ENCODE measurements at places on chromosomes 6 and 20.

DNA sequence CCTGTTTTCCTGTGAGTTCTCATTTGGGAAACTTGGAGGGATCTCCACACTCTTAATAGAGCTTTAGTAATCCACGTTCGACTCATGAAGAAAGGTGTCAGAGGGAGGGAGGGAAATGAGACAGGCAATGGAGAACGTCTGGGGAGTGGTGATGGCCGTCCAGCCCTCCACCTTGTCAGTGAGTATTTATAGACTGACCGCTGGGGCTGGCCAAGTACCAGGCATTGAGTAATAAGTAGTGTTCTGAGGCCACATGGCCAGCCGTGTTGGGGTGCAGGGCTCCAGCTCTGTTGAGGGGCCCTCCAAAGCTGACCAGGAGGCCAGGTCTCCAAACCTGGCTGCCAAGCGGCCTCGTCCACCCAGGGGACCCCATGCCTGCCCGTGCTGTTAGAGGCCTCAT, 11.3 kb upstream of the DSN1 start:
- no peak for DNase-seq

- no peak for DNase-seq
These were observed 163.2 kb upstream of the OLIG3 start for GRCh38 chr6:137657351-137657911.

DNA sequence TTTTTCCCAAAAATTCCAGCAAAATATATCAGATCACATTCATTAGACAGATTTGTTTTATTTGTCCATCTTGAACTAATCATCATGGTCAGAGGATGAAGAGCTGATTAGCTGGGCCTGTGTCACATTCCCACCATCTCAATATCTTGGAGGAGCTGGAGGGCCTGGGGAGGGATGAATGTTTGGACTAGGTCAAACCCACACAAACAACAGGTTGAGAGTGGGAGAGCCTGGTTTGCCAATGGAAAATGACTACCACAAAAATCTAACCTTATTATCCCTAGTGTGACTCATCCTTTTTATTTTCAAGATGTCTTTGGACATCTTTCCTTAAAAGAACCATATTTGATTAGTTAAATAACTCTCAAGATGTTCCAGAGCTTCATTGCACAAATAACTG, 242.4 kb downstream of the OGFRL1 start:
- no peak for DNase-seq

GRCh38 chr6:13649393-13649792, 34.3 kb downstream of the NOL7 start:
- no peak for DNase-seq

GRCh38 chr20:60209048-60209447, 250.8 kb downstream of the CDH26 start:
- no peak for DNase-seq

DNA sequence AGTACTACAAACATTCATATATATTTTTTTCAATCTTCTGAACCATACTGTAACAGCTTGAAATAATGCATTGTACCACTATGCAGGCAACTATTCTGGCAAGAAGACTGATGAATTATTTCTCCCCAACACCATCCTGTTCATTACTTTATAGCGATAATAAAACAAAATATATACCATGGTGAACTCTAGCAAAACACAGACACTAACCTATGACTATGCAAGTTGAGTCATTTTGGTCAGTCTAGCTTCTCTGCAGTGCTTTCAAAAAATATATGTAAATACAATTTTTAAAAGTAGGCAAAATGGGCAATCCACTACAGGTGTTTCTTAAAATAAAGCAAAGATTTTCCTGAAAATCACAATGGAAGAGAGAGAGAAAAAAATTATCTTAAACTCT, 20.3 kb downstream of the PHIP start:
- no peak for DNase-seq

DNA sequence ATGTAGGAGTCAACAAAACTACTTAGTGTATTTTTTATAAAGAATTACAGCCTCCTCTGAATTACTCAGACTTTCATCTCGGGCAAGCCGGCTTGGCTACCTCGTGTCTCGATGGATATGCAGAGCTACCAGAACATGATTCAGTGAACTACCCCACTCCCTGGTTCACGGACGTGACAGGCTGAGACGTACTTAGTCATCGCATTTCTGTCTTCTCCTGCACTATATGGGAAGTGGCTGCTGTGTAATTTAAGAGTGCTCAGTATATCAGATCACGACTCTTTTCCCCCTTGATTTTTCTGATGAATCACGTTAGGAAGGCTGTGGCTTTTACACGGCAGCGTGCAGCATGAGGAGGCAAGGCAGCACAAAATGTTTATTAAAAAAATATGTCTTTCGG, 302.7 kb upstream of the ZFP64 start:
- no peak for DNase-seq

DNA sequence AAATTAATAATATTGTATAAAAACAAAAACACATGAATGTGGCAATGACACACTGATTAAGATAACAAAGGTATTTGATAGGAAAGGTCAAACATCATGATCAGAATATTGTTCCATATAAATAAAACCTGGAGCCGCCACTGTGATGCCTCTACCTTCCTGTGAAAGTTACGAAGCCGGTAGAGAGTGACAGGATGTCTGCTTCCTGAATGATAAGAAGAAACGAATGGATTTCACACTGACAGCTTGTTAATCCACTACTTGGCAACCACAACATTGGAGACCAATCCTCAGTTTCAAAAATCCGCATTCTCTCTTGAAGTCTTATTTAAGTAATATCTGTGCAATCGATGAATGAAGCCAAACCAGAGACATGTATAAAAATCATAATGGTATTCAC, 315.1 kb downstream of the HDGFL1 start:
- DNase-seq: no peak

- no peak for DNase-seq
These were observed 75.2 kb downstream of the MAP3K5 start for GRCh38 chr6:136716917-136717715.

DNA sequence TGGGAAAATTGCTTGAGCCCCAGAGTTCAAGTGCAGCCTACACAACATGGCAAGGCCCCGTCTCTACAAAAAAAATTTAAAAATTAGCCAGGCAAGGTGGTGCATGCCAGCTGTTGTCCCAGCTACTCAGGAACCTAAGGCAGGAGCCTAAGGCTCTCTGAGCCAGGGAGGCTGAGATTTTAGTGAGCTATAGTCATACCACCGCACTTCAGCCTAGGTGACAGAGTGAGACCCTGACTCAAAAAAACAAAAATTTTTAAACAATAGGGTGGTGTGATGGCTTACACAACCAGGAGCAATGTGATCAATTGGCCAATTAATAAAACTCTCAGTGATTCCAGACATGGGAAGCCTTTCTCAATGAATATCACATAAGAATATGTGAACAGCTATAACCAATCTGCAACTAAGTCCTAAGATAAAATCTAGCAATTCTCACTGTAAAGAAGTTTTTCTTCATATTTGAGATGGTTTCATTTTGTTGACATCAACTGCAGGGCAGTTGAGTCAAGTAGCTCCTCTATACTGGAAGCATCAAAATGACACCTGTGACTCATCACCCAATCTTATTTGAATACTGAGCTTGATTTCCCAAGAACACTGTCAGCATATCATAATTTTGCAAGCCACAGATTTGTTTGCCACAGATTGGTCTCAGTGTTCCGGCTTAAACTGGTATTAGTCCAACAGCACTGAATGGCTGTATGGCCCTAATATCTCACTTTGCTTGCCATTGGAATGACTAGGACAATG, 169.0 kb upstream of the GJE1 start:
- no peak for DNase-seq

GRCh38 chr6:73857341-73857890, 161.4 kb downstream of the CD109 start:
- DNase-seq: no peak

DNA sequence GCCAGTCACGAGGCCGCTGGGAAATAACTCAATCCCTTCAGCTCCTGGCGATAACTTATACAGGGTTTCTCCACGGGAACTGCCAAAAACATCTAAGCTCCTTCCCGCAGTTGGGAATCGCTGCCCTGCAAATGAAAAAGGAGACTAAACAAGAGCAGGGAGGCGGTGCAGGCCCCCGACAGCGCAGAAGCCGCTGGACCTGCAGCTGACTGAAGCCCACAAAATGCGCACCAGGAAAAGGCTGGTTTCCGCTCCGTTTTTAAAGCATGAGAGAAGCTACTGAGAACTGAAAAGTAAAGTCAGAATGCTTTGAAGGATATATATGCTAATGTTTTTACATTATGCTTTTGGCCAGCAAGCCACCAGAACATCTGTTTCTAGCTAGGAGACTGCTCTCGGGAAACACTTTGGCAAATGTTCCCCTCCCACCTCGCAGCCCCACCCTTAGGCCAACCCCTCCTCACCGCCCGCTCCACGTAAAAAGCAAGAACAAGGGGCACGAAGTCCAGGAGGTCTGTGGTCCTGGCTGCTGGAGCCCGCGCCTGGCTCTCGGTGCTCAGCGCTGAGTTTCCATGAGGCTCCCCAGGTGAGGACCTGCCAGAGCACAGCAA, 90.5 kb downstream of the SOD2 start:
- no peak for DNase-seq

DNA sequence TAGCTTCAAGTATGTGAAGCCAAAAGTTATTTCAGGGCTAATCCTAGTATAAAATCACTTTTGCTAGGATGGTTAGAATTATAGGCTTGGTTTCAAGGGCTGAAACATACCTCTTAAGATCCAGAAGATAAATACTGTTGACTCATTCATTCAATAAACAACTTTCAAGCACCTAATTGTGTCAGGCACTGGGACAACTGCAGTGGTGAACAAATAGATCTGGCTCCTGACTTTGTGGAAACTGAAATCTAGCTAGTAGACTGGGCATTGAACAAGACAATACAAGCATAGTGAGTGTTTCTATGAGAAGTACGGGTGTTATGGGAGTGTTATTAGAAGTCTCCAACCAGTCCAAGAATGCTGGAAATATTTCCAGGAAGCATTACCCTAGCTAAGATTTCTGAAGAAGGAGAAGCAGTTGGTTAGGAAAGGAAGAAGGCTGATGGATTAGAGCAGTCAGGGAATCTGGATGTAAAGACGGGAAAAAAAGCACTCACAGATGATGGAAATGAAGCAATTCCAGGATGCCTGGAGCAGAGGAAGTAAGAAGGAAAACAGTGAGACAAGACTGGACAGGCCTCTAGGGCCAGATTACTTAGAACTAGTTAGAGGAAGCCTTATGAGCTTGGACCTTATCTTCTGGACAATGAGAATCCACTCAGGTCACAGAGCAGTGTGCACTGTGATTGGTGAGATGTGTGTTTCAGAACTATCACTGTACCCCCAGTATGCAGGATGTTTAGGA, 132.6 kb upstream of the RAB32 start:
- peak; percentile 1 for DNase-seq

DNA sequence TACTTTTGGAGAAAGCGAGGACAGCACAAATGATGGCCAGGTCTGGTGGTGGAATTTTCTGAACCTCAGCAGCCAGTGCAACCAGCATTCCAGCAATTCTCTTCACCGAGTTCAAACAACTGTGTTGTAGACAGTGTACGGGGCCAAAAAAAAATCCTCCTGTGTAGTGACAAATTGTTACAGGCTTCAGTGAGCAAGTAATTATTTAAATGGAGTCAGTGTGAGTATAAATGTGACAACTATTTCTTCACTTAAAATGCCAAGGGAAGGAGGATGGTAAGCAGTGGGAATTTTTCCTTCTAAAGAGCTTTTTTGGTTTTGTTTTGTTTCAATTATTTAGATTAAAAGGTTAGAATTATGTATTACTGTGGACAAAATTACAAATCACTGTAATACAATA, 154.1 kb downstream of the TMEM242 start:
- DNase-seq: no peak

- DNase-seq: no peak
These were observed 38.1 kb upstream of the TMEM181 start for GRCh38 chr6:158521759-158522158.

DNA sequence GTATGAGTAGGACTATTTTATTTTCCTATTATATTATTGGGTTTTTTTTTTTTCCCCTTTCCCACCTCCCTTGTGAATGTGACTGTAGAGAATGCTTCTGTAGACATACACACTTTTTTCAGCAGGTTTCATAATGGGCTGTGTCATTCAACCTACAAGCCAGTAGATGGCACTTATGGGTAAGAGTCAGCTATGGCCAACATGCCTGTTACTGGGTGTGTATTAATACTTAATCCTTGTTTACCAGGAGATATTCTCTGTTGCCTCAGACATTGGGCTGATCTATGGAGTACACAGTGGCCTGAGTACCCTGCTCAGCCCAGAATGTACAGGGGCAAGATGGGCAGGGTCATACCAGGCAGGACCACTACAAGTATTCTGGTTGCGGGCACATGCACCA, 382.5 kb downstream of the EPHA7 start:
- no peak for DNase-seq

DNA sequence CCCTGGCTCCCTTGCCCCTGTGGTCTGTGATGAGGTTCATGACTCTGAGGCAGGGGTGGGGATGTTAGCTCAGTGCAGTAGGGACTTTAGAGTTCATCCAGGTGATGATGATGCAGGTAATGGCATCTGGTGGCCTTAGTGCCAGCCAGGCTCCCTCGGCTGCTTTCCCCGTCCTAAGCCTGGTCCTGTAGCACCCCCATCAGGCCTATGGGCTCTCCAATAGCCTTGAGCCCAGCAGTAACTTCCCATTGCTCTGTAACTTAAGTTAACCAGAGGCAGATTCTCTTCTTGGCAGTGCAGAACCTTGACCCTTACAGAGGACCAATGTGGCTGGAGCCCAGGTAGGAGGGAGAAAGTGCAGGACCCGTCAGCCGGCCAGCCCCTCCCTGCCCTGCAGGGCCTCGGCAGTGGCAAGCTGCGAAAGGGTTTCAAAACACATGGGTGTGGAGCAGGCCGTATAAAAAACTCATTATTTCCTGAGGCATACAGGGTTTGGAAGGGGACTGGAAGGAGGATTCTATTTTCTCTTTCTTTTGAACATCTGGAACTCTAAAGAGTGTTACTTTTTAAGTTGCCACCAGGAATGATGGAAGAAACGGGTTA, 406.9 kb downstream of the CDH26 start:
- no peak for DNase-seq

GRCh38 chr6:41604006-41604405, 34.3 kb upstream of the MDFI start:
- no peak for DNase-seq

DNA sequence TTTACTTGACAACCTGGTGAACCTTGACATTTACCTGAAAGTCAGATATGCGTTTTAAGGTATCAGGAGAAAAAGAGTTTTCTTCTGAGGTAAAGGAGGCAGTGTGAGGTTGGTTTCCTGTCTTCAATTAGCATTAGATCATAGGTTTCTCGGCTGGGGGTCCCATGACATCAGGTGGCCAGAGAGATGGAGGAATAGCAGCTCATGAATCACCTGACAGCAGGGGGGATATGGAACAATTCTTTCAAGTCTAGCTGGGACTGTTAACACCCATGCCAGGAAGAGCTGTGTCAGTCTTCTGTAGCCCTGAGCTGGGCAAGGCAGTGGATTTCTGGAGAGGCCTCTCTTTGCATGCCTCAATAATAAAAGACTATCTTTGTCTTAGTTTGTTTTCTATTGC, 108.0 kb upstream of the TMEM170B start:
- no peak for DNase-seq

- no peak for DNase-seq
These were observed 106.9 kb downstream of the JPH2 start for GRCh38 chr20:44080064-44080463.

GRCh38 chr20:17972121-17972520, 3.3 kb downstream of the MGME1 start:
- DNase-seq: no peak
